Stimulated activated CD4-positive, alpha-beta T cell treated with anti-CD3 and anti-CD28 coated beads, Interleukin-1b, Interleukin-23, amount 100 ng/mL, for 4 hours (primary cell): ENCODE measurements at places on chromosomes 4 and X.

DNA sequence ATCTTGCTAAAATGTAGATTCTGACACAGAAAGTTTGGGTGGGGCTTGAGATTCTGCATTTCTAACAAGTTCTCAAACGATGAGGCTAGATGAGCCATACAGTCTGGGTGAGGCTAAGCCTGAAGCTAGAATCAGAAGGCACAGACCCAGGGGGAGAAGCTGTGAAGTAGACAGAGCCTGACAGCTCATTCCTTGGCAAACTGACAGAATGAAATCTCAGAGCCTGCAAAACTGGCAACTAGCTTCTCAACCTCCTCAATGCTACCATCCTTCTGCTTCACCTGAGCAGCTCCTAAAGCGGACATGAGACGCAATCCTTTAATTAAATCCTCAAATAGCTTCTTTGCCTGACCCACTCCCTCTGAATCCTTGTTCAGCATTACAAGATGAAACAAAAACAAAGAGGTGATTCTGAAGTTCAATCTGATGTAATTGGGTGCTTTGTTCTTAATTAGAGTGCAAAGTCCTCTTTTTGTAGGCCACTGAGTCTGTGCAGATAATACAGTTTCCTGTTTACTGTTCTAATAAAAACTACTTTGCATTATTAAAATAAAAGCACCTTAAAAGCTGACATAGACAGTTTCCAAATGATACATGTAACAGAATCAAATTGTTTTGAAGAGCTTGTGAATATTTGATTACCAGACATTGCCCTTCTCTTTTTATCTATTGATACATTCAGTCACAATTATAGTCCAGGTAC, 71.0 kb upstream of the BMP2K start:
- DNase-seq, result no peak

DNA sequence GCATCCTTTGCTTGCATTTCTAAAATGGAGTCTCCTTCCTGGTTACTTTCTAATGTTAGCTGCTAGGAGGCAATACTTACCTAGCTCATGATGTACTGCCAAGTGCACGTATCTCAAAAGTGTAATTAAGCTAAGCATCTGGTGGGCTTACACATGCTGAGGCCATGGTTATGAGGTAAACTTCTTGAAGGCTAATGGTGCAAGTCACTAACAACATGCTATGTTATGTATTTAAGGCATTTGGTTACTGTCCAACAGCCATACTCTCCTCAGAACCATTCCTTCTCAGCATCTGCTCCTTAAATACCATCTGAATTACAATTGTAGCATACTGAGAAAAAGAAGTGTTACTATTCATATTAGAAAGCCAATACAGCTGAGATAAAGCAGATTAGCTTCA, 318.6 kb upstream of the BMP3 start:
- no peak for DNase-seq

GRCh38 chrX:13845721-13846378, 29.0 kb upstream of the GPM6B start:
- DNase-seq, result no peak

- DNase-seq, result no peak
Observed at GRCh38 chr4:4397441-4397819, 10.5 kb downstream of the NSG1 start.

GRCh38 chr4:91064157-91064853, 937.1 kb downstream of the CCSER1 start:
- DNase-seq, result no peak

- no peak for DNase-seq
Observed at GRCh38 chr4:8021796-8022195, 82.1 kb upstream of the AFAP1 start.

DNA sequence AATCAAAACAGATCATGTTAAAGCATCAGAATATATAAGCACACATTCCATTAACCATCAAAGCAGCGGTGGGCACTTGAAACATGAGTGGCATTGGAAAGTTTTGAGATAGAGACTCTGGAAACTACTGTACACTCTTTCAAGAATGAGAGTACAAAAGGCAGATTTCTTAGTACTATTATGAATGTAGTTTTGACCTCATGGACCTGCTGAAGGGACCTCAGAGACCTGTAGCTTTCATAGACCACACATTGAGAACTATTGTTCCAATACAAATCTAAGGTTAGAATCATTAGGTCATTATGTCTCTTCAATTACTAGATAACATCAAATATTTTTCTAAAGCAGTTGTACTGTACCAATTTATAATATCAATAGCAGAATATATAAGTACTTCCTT, 283.6 kb downstream of the RPA4 start:
- DNase-seq, result no peak

GRCh38 chrX:46611658-46612362, 38.2 kb downstream of the CHST7 start:
- DNase-seq, result no peak

DNA sequence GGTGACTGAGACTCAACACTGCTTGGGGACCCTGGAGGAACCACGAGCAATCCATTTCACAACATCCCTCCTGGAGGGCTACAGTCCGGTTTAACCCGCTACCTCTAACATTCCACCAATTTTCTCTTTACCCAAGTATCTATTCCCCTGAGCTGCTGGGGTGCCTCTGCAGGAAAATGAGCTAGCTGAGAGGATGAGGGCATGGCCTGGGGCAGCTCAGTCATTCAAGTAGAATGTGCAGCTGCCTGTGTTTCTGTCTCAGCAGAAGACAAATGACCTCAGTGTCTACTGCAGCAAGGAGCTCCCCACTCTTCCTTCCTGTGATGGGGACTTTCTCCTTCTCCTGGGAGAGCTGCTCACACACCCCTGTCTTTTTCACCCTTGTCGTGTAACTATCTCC, 120.8 kb downstream of the ZNF518B start:
- no peak for DNase-seq

DNA sequence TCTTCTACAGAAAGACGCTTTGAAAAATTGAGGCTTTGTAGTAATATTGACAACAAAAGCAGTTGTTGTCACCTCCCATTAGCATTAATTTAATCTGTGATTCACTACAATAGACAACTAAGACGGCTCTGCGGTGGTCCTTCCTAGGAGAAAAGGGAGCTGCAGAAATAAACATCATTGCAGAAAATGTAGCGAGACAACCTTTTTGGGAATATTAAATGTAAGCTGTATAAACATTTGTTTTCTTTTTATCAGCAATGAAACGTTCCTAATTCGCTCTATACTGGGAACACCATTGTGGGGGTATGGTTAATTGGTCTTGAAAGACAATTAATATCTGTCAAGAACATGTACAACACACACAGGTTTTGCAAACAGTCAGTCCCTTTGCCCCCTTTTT, 583.3 kb upstream of the TENM3 start:
- no peak for DNase-seq

GRCh38 chr4:162011089-162011488, 152.7 kb downstream of the FSTL5 start:
- DNase-seq, result no peak

DNA sequence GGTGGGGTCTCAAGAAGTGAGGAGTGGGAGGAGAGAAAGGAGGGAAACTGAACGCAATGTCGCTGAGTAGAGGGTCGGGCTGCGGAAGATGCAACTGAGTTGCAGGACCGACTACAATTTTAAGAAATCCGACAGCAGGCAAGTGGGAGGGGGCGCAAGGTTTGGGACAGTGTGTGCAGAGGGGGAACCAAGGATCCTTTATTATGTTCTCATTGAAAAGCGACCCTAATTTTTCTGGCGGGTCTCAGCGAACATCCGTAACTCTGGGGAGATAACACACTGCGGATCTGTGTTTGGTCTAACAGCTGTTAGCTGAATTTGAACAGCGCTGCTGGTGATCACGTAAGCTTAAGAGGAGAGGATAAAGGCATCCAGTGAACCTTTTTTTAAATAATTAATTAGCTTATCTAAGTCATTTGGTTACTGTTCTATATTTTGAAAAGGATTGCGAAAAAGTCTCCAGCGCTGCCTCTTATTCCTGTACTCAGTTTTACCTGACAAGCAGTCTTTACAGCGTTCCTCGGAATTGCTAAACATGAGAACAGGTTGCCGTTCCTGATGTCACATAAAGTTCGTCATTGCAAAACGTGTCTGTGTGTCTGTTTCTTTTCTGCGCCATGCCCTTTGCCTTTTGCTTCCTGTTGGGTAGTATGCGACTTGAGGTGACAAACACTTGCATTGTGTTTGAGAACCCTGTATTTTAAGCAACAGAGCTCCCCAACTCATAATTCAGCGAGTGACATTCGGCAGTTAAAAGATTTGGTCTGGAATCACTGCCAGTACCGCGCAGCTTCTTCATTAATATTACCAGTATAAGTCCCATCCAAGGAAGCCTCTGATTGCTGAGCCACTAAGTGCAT, 1.3 kb downstream of the HTR2C start:
- DNase-seq, result no peak

- DNase-seq, result no peak
Observed at GRCh38 chr4:38703635-38704034, 39.6 kb downstream of the KLF3 start.

DNA sequence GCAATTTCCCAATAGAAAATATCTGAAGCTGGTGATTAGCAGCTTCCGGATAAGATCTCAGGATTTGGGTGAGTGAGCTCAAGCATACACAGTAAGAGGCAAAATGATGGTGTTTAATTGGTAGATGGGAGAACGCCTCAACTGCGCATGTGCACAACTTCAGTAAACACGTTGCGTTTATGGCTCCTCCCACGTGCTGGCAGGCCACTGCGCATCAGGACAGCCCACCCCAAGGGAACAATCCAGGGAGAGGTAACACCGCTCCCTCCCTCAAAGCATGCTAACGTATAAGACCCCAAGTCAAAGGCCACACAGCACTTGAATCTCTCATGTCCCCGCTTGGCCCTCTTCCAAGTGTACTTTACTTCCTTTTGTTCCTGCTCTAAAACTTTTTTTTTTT, 10.3 kb upstream of the CENPU start:
- DNase-seq, result no peak

DNA sequence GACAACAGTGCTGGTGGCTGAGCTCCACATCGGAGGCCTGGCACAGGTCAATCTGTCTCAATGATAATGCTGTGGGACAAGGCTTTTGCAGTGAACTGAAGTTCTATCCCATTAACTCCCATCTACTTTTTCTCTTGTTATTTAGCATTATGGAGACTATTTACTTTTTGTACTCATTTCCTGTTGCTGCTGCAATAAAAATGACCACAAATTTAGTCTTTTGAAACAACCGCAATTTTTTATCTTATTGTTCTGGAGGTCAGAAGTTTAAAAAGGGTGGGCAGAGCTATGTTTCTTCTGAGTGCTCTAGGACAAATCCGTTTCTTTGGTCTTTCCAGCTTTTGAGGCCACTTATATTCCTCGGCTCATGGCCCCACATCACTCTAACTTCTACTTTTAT, 111.0 kb upstream of the PITX2 start:
- no peak for DNase-seq

- DNase-seq, result no peak
Observed at GRCh38 chr4:57159866-57160265, 49.7 kb upstream of the IGFBP7 start.

GRCh38 chrX:150772150-150772970, 79.2 kb downstream of the MTMR1 start:
- DNase-seq, result peak; percentile 72

- no peak for DNase-seq
Observed at GRCh38 chr4:95155759-95156451, 392.9 kb downstream of the UNC5C start.

DNA sequence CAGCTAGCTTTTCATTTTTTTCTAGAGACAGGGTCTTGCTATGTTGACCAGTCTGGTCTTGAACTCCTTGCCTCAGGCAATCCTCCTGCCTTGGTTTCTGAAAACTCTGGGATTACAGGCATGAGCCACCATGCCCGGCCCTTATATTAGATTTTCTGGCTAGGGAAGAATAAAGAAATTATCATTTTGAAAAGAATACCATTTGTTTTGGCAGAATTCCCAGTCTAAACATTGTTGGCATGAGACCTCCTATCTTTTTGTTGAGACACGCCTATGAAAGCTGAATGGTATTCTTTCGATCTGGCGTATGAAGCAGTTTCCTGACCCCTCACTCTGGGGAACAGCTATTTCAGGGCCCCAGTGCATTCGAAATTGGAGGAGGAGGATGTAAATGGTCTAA, 107.0 kb downstream of the REPS2 start:
- DNase-seq, result no peak

DNA sequence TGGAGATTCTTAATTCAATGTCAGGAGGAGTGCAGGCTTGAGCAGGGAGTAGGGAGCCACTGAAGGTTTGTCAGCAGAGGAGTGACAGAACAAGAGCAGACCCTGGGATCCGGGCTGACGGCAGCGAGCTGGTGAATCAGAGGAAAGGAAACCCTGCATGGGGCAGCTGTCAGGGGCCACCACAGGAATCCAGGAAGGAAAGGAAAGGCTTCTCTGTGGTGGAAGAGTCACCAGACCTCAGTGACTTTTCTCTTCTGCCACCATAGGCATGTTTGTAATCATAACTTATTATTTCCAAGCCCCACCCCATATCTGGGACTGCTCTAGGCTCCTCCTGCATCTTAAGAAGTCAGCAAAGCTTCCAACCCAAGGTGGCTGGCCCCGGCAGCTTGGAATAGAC, 150.9 kb downstream of the BCOR start:
- no peak for DNase-seq

DNA sequence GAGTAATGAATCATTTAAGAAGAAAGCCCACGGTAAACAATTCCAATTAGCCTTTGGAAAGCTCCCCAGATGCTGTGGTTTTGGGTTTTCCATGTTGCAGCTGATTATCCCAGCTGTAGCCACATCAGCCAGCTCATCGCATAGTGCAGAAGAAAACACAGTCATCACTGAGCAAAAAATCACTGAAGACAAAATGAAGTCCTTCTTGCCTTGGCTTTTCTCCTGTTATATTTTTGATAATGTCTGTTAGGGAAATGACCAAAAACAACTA, 193.0 kb upstream of the C1QTNF7 start:
- DNase-seq, result no peak

GRCh38 chr4:185713731-185714130, 98.3 kb downstream of the SORBS2 start:
- no peak for DNase-seq
